ENCODE measurements at places on chromosomes 2 and 18.

GRCh38 chr2:205932861-205933260 lies 153.1 kb downstream of the INO80D start:
- DNase-seq: no peak

DNA sequence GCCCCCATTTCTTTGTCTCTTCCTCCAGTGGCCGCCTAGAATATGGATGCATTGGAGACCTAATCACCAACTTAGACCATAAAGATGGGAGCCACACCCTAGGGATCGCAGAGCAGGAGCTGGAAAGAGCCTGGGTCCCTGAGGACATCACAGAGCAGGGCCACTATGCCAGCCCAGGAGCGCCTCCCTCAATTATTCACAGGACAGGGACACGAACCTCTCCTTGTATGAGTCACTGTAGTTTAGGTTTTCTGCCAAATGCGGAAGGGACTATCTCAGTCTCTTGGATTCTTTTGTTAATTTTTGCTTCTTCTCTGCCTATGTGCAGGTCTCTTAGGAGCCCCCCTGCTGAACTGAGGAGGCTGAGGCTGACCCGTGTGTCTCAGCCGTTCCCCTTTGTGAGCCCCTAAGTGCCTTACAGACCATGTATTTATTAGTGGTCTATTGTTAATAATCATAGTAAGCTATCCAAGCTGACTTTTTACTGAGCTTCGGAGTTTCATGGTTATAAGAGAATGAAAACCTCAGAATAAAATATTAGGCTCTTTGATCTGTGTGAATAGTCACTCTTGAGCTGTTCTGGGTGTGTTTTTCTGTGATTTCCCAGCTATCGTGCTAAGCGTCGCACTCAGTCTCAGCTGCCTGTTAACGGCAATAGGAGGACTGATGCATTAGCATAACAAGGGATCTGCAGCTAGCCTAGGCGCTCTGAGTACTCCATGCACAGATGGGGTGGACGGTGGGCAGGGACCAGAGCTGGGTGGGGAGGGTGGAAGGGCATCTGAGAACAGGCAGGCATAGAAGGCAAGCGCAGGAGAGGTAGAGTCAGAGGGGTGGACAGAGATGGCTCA lies 12.7 kb upstream of the PTPN4 start:
- DNase-seq: peak; percentile 35

DNA sequence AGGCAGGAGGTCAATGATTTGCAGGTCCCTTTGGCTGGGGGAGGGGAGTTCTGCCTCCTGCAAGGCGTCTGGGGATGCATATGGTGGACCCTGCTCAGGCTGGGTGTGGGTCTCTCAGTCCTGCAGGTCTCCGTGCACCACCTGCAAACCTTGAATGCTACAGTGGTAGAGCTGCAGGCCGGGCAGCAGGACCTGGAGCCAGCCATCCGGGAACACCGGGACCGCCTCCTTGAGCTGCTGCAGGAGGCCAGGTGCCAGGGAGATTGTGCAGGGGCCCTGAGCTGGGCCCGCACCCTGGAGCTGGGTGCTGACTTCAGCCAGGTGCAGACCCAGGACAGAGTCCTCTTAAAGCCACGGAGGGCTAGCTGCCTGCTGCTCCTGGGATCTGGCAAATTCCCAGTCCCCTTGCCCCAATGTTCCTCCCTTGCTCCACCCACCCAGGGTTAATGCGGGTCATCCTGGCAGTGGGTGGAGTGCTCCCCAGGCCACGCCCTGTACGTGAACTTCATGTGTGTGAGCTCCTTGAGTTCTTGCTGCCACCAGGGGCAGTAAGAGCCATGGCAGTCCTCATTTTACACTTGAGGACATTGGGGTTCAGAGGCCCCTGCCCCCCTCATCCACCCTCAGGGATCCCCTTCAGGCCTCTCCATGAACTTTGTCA lies 3.1 kb downstream of the PROM2 start:
- peak; percentile 61 for DNase-seq

DNA sequence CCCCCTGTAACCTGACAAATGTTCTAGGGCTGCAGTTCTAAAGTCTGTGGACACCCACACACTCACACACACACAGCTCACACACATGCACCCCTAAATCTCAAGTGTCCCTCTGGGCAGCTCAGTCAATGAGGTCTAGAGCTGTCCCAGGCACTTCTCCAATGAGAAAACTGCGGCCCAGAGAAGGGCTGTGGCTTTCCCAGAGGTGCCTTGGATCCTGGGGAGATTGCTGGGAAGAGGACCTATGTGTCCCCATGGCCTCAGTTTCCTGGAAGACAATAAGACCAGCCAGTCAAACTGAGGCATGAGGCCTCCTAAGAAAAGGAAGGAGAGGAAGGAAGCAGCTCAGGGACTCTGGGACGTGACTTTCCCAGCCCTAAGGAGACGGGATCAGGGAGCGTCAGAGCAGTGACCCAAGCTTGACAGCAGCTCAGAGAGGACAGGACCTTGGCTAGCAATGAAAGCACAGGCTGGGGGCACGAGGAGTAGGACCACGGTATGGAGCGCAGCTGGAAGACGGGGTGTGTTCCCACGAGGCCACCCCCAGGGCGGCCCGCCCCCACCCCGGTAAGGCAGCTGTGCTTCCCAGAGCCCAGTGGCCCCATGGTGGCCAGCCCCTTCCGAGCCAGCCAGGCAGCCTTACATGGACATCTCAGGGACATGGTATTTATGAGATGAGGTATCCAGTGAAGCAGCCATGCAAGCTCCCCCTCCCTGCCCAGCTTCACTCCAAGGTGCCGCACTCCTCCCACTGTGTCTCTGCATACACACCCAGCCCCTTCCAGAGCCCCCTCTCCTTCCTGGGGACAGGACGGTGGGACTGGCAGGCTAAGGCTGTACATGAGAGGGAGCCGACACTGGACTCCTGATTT lies 46.0 kb downstream of the TNS1 start:
- no peak for DNase-seq
